DMS79 (cell line): ENCODE measurements at places on chromosomes 7 and 10.

DNA sequence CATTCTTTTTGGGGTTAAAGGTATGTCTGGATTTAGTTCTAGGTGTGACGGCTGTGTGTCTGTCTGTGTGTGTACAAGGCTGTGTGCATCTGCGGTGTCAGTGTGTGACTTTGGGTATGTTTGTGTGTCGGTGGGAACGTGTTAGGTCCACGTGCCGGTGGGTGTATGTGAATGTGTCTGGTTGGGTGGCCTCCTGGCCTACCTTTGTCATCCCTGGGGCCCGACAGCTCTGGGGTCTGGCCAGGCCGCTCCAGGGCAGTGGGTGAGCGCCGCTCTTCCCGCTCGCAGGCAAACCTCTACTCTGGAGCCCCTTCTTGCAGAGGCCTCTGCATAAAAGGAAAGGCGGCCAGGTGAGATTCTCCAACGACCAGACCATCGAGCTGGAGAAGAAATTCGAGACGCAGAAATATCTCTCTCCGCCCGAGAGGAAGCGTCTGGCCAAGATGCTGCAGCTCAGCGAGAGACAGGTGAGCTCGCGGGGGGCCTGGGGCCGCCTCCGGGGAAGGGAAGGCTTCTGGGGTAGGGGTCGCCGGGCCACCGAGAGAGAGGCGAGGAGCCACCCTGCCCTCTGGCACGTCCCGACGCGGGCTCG, 2.4 kb downstream of the HHEX start:
- peak; percentile 11 for DNase-seq

DNA sequence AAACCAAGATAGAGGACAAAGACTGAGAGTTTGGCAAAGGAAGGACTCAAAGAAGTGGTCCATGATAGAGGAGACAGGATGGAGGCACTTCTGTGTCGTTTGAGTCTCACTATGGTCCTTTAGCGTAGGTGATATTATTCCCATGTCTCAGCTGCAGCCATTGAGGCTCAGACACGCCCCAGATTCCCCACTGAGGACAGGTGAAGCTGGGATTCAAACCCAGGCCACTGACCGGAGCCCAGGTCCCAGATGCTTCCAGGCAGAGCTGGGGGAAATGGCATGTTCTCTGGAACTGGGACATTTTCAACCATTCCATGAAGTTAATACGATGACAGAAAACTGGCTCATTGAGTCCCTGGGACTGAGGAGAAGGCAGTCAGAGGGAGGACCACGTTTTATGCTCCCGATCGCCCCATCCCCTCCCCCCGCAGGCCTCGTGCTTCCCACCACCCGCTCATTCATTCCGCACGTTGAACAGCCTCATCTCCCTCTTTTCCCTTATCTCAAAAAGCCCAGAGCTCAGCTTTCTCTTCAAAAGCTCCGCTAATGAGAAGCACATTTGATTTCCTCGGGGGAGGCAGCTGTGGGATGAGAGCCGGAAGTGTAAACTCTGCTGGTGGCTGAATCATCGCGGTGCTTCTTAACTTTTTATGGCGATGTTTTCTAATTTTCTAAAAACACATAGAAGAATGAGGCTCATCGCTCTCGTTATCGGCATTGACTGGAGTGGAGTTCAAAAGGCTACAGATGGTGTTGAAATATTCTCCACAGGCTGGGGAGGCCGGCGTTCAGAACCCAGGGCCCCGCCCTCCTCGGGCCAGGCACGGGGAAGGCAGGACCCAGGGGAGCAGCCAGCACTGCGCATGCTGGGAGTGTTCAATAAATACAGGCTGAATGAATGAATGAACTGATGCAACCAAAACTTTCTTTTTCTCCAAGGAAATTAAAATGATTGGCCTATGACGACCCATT, 64.0 kb downstream of the OAT start:
- no peak for DNase-seq

DNA sequence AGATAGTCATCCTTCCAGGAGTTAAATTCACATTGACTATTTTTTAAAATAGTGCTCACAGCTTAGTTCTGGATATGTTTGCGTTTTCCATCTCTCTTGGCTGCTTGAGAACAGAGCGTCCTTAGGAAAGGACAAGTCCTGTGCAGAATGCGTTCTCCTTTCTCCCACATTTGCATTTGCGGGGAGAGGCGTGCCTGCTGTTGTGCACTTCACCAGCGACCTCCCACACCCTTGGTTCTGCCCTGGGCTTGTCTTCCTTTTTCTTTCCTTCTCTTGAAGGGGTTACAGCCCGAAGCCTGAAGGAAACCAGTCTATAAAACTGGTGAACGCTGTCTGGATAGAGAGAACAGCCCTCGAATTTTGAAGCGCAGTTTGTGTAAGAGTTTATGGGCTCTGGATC, 367.1 kb downstream of the DPP6 start:
- no peak for DNase-seq

GRCh38 chr10:66822801-66823200, 103.0 kb upstream of the LRRTM3 start:
- no peak for DNase-seq

DNA sequence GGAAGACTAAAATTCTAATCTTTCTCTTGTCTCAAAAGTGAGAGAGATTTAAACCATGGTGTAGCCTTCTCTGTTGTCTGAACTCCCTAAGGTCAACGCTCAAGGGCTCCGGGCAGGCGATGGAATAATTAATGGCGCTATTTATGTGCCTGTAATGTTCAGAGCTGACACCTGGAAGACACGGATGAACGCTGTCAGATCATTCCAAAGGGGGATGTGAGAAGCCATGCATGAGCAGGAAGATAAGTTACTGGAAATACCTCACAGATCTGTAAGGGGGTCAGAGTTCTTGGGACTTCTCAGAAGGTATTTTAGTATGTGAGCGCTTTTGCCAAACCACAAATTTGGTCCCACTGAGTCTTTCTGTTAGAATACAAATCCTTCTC, 73.3 kb upstream of the MTPN start:
- no peak for DNase-seq

DNA sequence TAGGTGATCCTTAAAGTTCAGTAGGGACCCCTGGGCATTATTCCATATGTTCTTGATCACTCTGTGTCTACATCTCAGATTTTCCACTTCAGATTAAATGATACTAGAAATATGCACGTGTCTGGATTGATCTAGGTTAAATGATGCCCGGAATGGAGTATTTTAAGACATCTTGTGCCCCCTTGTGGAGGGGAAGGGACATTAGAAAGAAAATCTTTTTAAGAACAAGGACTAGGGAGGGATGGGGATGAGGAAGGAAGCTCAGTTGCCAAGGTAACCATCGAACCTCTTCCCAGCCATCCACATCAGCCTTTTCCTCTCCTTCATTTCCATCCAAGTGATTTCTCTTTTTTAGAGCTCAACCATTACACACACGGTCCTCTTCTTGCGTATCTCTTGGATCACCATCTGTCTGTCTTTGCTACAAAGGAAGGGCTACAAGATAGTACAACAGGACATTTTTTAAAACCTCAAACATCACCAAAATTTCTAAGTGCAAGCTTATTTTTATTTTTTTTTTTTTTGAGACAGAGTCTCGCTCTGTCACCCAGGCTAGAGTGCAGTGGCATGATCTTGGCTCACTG, 40.5 kb downstream of the PRSS2 start:
- DNase-seq = no peak

- DNase-seq = no peak
Observed at GRCh38 chr10:118272149-118272721, 69.9 kb downstream of the FAM204A start.

GRCh38 chr7:45886931-45887667, 1.2 kb upstream of the IGFBP1 start:
- DNase-seq = no peak

DNA sequence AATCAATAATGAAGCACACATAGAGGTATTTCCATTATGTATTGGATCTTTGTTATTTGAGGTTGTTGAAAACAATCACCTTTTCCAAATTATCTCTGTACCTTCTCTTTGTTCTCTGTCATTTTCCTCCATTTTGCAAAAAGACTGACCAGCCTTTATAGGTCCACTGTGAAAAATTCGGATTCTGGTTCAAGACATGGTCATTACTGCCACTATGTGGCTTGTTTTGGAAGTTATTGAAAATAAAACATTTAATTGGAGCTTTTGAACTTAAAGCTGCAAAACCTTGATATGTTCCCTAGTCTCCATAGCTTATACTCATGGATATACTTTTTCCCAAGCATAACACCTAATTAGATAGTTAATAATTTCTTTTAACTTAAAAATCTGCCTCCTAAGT, 1094.4 kb downstream of the NRG3 start:
- DNase-seq = no peak

- peak; percentile 28 for DNase-seq
Observed at GRCh38 chr10:125768219-125768855, 7.3 kb downstream of the MMP21 start.

DNA sequence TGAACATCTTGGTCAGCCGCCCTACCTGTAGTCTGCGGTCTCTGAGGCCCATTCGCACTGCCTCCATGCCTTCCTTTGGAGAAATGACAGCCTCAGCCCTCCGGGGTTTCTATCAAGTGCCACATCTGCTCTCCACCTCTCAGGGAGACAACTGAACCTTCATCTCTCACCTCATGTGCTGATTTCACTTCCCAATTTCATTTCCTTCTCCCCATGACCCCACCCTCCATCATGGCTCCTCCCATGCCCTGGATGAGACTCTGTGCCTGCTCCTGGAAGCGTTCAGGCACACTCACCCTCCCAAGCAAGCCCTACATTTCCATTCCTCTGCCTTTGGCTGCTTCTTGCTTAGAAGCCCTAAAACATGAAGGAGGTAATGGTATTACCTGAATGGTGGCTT, 7.8 kb upstream of the SCD start:
- DNase-seq = no peak

- no peak for DNase-seq
Observed at GRCh38 chr7:134892963-134893362, 93.3 kb upstream of the AGBL3 start.

- no peak for DNase-seq
Observed at GRCh38 chr7:50182759-50183158, 89.7 kb upstream of the ZPBP start.

GRCh38 chr10:37707829-37708578, 149.4 kb downstream of the ZNF248 start:
- no peak for DNase-seq

GRCh38 chr10:86533328-86533727, 11.7 kb upstream of the WAPL start:
- peak; percentile 26 for DNase-seq

- DNase-seq = no peak
Observed at GRCh38 chr7:134364619-134365037, 47.9 kb upstream of the SLC35B4 start.

GRCh38 chr7:1954366-1955004, 278.3 kb downstream of the MAD1L1 start:
- DNase-seq = no peak

GRCh38 chr7:45938626-45939302, 17.7 kb upstream of the IGFBP3 start:
- DNase-seq = no peak

GRCh38 chr10:119996944-119997343, 104.4 kb downstream of the SEC23IP start:
- DNase-seq = no peak

DNA sequence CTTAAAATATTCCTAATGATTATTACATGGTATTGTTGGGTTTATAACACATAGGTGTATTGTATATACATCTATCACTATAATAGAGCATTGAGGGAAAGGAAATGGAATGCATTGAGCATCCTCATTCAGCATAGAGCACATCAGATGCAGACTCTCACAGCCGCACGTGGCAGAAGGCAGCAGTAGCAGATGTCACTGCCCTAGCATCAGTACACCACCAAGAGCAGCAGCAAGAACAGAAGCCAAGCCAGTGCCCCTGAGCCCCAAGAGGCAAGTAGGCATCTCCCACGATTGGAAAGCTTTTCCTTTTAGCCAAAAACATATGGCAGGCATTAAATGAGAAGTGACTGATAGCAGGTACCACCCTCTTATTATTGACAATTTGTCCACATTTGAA, 510.0 kb downstream of the TNS3 start:
- DNase-seq = no peak

DNA sequence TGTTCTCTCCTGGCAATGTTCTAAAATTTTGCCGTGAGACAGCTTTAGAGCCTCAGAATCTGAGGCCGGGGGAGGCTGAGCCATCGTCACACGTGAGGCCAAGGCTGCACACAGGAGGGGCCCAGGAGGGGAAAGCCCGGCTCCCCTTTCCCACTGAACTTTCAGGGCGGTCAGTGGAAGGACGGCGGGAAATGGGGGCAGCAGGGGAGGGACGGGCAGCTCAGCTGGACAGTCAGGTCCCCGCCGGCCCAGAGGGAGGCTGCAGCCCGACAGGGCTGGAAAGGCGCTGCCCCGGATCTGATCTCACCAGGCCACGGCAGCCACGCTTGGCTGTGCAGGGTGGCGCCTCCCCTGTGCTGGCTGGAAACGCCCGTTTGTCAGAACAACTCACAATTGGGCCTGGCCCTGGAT, 43.3 kb upstream of the ADGRA1 start:
- DNase-seq = no peak

- DNase-seq = no peak
Observed at GRCh38 chr10:74924251-74924963, 98.0 kb downstream of the KAT6B start.

GRCh38 chr10:57638411-57638810, 629.3 kb downstream of the IPMK start:
- DNase-seq = no peak

GRCh38 chr10:124651402-124651891, 92.7 kb downstream of the FAM53B start:
- DNase-seq = no peak

- no peak for DNase-seq
Observed at GRCh38 chr10:132907821-132908620, 34.3 kb downstream of the CFAP46 start.

DNA sequence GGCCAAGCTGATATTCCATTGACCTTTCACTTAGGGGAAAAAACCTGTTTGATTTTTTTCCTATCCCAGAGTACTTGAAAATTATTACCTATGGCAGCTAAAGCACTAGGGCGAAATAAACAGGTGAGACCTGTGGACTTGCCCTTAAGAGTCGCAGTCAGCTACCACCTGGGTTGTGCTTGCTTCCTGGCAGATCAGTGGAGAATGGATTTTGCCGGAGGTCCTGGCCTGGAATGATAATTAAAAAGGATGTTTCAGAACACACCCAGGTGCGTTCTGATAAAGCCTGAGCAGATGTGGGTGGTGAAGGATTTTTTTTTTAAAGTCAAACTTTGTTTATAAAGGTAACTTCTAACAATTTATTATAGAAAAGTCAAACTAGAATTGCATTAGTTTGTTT, 59.1 kb downstream of the AUTS2 start:
- no peak for DNase-seq

GRCh38 chr7:78140109-78140508, 341.5 kb downstream of the PHTF2 start:
- no peak for DNase-seq

- no peak for DNase-seq
Observed at GRCh38 chr10:11576092-11576809, 35.2 kb downstream of the USP6NL start.

DNA sequence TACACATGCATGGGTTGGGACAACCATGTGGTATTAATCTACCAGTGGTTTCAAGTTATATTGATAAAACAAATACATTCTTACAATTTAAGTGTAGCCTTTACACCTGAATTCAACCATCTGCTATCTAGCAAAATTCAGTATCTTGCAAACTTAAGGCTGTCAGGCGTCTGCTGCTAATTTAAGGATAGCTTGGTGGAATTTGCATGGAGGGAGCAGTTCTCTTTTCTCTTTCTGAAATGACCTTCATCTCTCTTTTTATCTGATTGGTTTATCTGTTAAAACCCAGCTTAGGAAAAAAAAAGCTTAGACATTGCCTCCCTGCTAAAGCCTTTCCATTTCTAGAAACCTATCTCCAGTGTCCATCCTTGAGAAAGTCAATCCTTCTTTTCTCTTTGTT, 102.3 kb downstream of the ZEB1 start:
- DNase-seq = no peak

GRCh38 chr7:157613575-157614322, 276.9 kb downstream of the DNAJB6 start:
- no peak for DNase-seq

GRCh38 chr7:84251277-84251781, 56.7 kb upstream of the SEMA3A start:
- no peak for DNase-seq
